Tongue (tissue), 3 donors: ENCODE measurements at places on chromosomes 2 and 18.
A peak's percentile ranks its signal among the peaks of the same experiment; 100 is the strongest.

DNA sequence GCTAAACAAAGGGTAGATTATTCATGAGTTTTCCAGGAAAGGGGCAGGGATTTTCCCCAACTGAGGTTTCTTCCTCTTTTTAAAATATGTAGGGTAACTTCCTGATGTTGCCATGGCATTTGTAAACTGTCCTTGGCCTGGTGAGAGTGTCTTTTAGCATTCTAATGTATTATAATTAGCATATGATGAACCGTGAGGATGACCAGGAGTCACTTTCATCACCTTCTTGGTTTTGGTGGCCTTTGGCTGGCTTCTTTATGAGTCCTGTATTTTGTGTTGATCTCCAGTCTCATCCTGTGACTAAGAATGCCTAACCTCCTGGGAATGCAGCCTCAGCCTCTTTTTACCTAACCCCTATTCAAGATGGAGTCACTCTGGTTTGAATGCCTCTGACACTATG, 391.0 kb upstream of the LINC00305 start:
- DNase-seq = no peak

DNA sequence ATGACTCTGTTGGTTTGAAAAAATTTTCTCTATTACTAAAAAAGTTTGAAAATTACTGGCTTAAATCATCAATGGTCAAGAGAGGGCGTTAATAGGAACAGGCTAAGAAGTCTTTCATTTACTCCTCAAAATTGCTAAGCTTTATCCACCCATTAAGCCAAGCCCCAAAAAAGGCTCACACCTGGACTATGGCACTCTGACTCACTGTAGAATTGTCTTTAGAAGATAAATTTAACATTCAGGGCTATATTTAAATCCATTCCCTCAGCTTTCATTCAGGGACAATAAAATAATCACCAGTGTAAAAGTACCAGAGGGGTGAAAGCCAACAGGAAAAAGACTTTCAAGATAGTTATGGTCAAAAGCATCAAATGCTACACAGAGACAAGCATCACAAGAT, 80.0 kb downstream of the SESTD1 start:
- no peak for DNase-seq

GRCh38 chr18:33836564-33836963, 258.5 kb downstream of the ASXL3 start:
- peak; percentile 33 for DNase-seq

- DNase-seq = peak; percentile 9
These were observed 8.8 kb upstream of the POLI start for GRCh38 chr18:54260396-54261072.

DNA sequence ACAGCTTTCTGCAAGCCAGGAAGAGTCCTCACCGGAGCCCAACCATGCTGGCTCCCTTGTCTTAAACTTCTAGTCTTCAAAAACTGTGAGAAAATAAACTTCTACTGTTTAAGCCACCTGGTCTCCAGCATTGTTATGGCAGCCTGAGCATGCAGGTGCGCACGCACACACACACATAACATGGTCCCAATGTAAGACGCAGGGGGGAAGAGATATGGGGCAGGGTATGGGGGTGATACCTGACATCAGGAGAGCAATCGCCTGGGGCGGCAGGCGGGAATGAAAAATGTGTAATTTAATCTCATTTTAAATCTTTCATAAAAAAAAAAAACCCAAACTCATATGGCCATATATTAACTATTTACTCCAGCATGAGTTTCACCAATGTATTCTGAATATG, 18.0 kb downstream of the HJURP start:
- DNase-seq = no peak

GRCh38 chr2:12110074-12110473, 363.6 kb downstream of the LPIN1 start:
- DNase-seq = peak; percentile 37

- DNase-seq = no peak
These were observed 157.5 kb downstream of the THADA start for GRCh38 chr2:43438342-43438741.

DNA sequence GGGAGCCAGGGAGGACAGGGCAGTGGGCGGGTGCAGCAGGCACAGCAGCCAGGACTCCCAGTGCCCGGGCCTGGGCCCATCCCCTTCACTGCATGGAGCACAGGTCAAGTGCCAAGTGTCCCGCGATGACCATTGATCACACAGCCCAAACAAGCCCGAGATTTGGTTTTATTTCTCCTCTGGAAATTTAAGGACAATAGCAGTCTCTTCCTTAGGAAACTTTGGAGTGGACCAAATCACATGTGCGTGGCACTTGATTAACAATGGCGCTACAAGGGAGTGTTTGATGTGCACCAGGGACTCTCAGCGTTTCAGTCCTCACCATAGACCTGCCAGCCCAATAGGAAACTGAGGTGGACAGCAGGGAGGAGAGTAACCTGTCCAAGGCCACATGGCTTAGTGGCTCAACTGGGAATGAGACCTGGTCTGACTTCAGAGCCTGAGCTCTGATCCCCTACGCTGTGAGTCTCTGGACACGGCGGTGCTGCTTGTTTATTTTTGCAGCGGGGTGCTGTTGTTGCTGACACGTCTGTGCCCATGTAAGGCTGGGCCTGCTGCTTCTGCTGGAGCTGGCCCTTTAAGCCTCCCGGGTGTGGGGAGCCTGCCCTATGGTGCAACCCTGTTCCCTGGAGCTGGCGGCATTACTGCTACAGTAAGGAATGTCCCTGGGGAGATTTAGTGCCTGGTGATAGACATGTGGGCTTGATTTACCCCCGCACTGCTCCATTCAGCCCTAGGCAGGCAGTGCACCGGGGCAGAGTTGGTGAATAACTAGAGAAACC, 194.2 kb downstream of the INHBB start:
- peak; percentile 60 for DNase-seq

GRCh38 chr2:187549193-187549592, 5.0 kb downstream of the TFPI start:
- DNase-seq = no peak

DNA sequence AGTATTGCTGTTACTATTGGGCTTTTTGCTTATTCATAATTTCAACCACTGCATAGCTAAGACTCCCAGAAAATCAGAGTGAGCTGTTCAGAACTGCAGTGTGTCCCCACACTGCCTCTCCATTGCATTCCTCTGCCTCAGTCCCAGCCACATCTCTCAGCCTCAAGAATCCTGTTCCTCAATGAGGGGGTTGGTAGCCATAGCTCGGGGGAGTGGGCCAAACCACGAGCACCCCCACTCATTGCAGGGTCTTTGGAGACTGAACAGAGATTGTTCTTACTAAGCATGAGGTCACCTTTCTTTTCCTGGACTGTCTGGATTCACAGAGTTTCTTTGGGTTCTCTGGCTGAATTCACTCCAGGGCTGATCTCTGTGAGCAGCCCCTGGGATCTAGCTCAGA, 161.1 kb downstream of the GFPT1 start:
- DNase-seq = no peak

DNA sequence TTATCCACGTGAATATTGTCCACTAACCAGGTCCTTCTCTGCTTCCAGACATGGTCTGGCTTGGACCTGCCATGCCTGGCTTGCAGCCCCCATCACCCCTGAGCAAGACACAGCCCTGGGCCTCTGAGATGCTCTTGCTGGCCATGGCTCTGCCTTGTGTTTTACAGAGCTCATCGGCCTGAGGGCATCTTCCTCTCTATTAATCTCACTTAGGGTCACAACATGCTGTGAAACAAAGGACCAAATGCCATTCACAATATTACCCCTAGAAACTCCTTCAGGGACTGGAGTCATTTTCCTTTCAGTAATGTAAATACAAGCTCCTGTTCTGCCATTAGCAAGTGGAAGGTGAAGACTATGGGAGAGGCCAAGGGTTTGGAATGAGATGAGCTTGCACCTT, 6.8 kb upstream of the TPO start:
- no peak for DNase-seq

DNA sequence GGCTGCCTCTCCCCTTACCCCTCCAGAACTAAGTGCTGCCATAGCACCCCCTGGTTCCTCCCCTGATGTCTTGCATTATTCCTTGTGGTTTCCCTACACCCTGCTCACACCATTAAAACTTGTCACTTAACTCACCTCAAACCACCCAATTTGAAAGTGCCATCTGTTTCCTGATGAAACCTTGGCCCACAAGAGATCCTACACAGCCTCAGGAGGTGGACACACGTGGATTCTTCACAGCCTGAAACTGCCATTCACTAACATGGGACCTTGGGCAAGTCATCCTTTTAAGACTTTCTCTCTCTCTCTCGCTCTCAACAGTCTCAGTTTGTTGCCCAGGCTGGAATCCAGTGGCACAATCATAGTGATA, 27.5 kb upstream of the FAM124B start:
- DNase-seq = no peak

GRCh38 chr2:143255899-143256298, 126.7 kb downstream of the ARHGAP15 start:
- no peak for DNase-seq

DNA sequence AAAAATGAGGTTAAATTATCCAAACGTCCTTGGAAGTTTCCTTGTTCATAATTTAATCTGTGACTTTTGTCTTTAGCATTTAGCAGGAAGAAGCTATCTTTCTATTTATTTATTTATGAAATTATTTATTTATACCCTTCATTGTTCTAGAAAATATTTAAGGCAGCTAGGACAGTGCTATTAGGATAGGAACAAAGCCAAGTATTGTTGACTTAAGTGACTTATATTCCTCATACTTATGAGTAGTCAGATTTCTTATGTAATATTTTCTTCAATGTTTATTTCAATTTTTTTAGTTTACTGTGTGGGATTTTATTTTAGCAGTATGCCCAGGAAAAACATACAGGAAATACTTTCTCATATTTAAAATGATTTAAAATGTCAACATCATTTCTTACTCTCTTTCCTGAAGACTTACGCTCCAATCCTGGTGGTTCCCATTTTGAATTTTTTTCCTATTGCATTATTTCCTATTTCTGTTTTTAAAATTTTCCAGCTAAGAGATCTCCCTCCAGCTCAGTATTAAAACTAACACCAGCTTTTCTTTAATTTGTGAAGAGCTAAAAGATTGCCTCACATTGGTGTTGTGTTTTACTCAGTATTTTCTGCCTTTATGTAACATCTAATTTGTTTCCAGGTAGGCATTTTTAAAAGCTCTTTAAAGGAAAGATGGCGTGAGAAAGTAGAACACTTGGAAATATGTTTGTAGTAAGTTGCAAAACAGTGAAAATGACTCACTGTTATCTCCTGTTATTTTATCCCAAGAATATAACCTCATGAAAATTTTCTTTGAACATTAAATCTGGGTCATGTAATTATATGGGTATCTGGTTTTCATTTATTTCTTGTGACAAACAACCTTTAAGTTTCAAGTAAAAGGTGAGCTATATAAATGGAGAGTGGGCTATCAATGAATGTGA, 32.2 kb downstream of the MAPRE2 start:
- DNase-seq = no peak

GRCh38 chr2:43065871-43066270, 160.5 kb downstream of the ZFP36L2 start:
- DNase-seq = no peak

- DNase-seq = no peak
These were observed 686.7 kb downstream of the NYAP2 start for GRCh38 chr2:226086190-226086589.

DNA sequence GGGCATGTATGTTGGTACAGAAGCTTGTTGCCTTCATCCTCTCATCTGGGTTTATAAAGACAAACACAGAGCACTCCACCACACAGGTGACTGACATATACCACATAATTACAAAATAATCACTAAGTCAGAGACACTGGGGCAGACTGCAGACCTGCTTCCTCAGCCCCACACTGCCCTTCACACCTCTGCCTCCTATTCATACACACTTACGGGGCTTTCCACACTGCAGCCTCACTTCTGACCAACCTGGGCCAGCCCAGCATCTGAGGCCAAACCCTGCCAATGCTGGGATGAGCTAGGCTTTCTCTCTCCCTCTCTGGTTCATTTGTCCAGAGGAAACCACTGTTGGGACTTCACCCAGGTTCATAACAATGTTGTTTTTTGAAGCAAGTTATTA, 4.5 kb downstream of the EMX1 start:
- no peak for DNase-seq

DNA sequence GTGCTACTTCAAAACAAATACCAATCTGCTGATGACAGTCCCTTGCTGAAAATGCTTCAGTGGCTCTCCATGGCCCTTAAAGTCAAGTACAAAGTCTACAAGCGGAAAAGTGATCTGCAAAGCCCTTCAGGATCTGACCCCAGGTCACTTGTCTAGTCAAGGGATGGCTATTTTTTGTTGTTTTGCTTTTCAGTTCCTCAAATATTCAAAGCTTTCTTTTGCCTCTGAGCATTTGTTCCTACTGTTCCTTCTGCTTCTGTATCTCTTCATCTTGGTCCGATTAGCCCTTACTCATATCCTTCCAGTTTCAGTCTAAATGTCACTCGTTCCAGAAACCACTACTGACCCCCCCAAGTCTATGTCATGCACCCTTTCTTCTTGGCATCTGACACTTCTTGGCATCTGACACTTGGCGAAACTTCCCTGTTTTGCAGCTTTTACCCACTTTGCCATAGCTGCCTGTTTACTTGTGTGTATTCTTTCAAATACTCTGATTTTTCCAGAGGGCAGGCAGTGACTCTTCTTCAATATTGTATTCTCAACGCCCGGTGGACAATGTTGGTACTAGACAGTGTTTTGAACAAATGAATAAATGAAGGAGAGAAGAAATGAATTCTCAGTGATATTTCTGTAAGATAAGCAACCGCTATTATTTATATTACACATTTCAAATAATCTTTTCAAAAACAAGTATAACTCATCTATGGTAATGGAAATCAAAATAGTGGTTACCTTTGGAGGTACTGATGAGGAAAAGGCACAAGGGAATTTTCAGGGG, 175.9 kb upstream of the FN1 start:
- no peak for DNase-seq

DNA sequence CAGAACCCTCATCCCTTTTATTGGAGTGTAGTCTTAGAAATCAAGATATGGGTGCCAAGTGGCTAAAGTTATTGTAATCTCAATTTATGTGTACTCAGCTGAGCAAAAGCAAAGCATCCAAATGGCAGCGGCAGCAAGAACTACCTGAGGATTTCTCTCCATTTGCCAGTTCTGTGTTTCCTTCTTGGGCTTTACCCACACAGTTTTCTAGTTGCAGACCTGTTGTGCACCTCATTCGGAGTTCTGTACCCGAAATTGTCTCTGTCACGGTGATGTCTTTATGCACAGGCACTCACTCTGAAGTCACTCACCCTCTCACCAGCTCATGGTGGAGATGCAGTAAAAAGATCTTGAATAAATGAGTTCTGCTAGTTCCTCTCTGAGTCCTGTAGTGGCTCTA, 43.6 kb downstream of the INPP4A start:
- no peak for DNase-seq

- no peak for DNase-seq
These were observed 225.4 kb downstream of the LOXHD1 start for GRCh38 chr18:46431522-46432171.
